ENCODE measurements at places on chromosomes 12 and 14. TPM values are rescaled to one million over a fixed set of nuclear protein-coding genes. Genes with fewer than 3 reads are reported as not detected.

Gene CLEC4A
- not detected for total RNA-seq

Gene JPH4
- not detected for total RNA-seq

Gene CCDC38
- not detected for total RNA-seq

Gene PTPRB
- total RNA-seq = 0.02 TPM

Gene A2ML1
- total RNA-seq = not detected

Measured in H4 (cell line).